ENCODE measurements at places on chromosomes 11 and 22. TPM values are rescaled to one million over a fixed set of nuclear protein-coding genes. Genes with fewer than 3 reads are reported as not detected.

The CECR2 gene
- under 0.01 TPM for total RNA-seq

The ASPHD2 gene
- 1.1 TPM for total RNA-seq

The MMP13 gene
- not detected for total RNA-seq

The GLYATL1 gene
- not detected for total RNA-seq

The MFNG gene
- 105 TPM for total RNA-seq

The POU2AF2 gene
- not detected for total RNA-seq

The OMP gene
- not detected for total RNA-seq

The MS4A15 gene
- total RNA-seq, result not detected

Measured in dermis lymphatic vessel endothelial cell (primary cell).